ENCODE measurements at places on chromosomes 3 and 15.

DNA sequence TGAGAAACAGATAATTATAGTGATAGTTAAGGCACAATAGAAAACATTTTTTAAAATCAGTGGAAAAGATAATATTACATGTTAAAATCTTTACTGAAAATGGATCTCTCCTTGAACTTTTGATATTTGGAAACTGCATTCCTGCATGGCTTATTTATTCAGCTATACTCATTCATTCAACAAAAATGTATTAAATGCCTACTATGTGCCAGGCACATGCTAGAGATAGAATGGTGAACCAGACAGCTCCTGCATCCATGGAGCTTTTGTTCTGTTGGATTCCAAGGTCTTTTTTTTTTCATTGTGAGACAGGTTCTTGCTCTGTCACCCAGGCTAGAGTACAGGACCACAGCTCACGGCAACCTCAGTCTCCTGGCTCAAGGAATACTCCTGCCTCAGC lies 4.5 kb downstream of the PXK start:
- DNase-seq: no peak

DNA sequence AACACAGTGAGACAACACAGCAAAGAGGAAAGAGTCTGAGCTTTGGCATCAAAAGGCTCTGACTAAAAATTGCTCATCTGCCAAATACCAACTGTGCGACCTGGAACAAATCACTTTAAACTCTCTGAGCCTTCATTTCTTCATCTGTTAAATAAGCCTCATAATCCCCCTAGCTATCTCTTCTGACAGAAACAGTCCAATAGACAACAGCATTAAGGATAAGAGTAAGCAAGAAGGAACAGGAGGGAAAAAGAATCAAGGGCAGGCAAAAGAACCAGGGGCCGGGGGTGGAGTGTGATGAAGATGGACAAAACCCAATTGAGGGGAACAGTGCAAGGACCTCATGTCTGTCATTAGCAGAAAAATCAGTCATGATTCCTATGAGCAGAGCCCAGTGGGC lies 79.4 kb upstream of the SETMAR start:
- DNase-seq: no peak

GRCh38 chr3:4834403-4834866 lies 144.8 kb upstream of the BHLHE40 start:
- DNase-seq: no peak

DNA sequence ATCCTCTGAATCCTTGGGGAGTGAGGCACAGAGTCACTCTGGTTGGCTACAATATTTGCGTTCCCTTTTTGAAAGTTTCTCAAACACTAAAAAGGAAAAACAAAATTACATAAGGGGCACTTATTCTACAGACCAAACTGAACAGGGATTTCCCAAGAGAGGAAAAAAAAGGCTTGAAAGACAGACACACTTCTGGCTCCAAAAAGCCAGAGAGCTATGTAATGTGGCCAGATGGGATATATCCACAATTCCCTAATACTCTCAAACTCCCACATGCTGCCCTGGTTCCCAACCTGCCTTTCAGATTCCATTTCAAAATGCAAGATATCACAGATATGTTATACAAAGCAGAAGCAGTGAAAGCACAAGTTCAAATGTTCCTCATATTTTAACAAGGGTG lies 1.6 kb downstream of the FRMD4B start:
- DNase-seq: no peak

- no peak for DNase-seq
Observed at GRCh38 chr3:5699313-5699712, 511.8 kb downstream of the EDEM1 start.

DNA sequence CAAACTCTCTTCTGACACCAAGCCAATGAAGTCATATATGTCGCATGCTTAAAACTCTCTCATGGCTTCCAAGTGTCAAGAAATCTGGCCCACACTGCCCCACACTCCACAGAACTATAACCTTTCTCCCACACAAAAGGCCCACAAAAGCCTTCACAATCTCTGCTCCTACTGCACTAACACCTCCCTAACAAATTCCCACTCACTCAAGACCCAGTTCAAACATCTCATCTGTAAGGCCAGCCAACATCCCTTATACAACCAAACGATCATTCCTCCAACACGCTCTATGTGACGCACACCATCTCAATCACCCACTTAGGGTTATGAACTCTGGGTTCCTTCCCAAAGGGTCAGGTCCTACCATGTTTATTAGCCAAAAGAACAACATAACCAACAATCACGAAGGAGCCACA lies 13.5 kb downstream of the TBC1D2B start:
- DNase-seq: no peak

DNA sequence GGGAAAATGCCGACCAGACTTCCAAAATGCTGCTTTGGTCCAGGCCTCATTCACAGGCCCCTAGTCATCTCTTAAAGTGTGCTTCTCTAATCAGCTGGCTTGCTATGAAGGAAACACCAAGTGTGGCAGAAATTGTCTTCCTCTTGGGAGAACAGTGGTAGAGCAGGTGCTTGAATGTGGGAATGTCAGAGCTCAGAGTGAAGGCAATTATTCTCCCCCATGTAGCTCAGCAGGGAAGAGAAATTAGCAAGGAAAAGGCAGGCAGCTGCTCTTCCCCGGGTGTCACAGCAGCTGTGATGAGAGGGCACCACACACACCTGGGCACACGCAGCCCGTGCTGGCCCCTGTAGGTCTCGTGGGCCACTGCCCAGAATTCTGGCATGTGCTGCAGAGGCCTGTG lies 358.5 kb downstream of the WDR72 start:
- peak; percentile 10 for DNase-seq
